Chondrocyte (in vitro differentiated cells): ENCODE measurements at places on chromosomes 7 and 10. TPM values are rescaled to one million over a fixed set of nuclear protein-coding genes. Genes with fewer than 3 reads are reported as not detected.

SLC26A3 gene
- not detected in 3 replicates for total RNA-seq

SPDYE16 gene
- 0.36 TPM in 1 of 3 replicates, not detected in the others for total RNA-seq

ASL gene
- total RNA-seq, result 24.0 to 26.1 TPM (median 25.5 TPM) in 3 replicates

AKR1B15 gene
- total RNA-seq, result not detected in 3 replicates

ACTR3C gene
- 0.25 to 0.85 TPM in 2 of 3 replicates, not detected in the other for total RNA-seq

KCNH2 gene
- total RNA-seq, result 0.19 to 0.33 TPM (median 0.30 TPM) in 3 replicates

COL26A1 gene
- total RNA-seq, result 102 to 156 TPM (median 155 TPM) in 3 replicates

ACSM6 gene
- not detected in 3 replicates for total RNA-seq

ANXA8L1 gene
- total RNA-seq, result 0.27 to 0.97 TPM in 2 of 3 replicates, not detected in the other

FAM25A gene
- total RNA-seq, result not detected in 3 replicates

LRRC18 gene
- total RNA-seq, result not detected in 3 replicates

OR2A5 gene
- not detected in 3 replicates for total RNA-seq

AKR1C4 gene
- not detected in 3 replicates for total RNA-seq

OR2F2 gene
- total RNA-seq, result not detected in 3 replicates

POT1 gene
- 12.9 to 26.0 TPM (median 14.2 TPM) in 3 replicates for total RNA-seq

JCAD gene
- 18.3 to 23.9 TPM (median 19.4 TPM) in 3 replicates for total RNA-seq

NT5C2 gene
- 73.5 to 81.0 TPM (median 78.7 TPM) in 3 replicates for total RNA-seq

OR2A1 gene
- not detected in 3 replicates for total RNA-seq

VAX1 gene
- 5.2 TPM in 1 of 3 replicates, not detected in the others for total RNA-seq

IFIT1B gene
- total RNA-seq, result not detected in 3 replicates

HABP2 gene
- total RNA-seq, result not detected in 3 replicates

XRCC2 gene
- 0.95 to 3.5 TPM (median 1.3 TPM) in 3 replicates for total RNA-seq

AGMO gene
- total RNA-seq, result 0.60 to 3.8 TPM (median 0.72 TPM) in 3 replicates

NSUN5 gene
- 15.2 to 16.3 TPM (median 15.5 TPM) in 3 replicates for total RNA-seq

ASAH2B gene
- 2.1 to 3.9 TPM (median 3.0 TPM) in 3 replicates for total RNA-seq
